ENCODE measurements at places on chromosomes 1 and 21.

DNA sequence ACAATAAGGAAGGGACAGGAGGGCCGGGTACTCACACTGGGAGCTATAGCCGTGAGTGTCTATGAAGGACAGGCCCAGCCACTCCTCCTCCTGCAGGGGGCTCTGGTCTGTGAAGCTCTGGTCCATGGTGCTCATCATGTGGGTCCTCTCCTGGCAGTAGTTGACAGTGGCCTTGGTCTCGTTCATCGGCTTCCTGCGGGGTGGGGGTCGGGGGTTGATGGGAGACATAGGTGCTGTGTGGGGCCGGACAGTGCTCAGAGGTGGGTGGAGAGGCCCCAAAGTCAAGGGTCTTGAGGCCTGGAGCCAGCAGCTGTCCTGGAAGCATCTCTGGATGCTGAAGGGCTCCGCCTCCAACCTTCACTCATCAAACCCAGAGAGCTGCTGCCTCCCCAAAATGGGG lies 260.4 kb downstream of the PTPRU start:
- DNase-seq, result no peak

- no peak for DNase-seq
Measured at GRCh38 chr1:46522184-46522968, 29.1 kb downstream of the KNCN start.

GRCh38 chr1:220873868-220874655 lies 5.2 kb upstream of the HLX start:
- DNase-seq, result no peak

DNA sequence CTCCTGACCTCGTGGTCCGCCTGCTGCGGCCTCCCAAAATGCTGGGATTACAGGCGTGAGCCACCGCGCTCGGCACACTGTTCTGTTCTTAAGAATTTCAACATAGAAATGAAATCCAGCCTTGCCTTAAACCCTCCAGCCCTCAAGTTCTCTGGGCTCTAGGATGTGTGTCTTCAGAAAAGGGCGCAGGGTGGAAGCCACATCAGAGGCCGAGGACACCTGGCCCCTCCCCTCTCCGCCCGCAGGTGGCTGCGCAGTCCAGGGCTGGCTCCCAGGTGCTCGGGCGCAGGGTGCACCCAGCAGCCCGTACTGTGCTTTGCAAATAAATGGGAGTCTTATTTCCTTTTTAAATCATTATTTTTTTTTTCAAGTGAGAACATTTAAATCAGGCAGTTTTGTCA lies 2.0 kb upstream of the C1orf174 start:
- peak; percentile 42 for DNase-seq

GRCh38 chr1:205170532-205171269 lies 40.8 kb downstream of the DSTYK start:
- no peak for DNase-seq

DNA sequence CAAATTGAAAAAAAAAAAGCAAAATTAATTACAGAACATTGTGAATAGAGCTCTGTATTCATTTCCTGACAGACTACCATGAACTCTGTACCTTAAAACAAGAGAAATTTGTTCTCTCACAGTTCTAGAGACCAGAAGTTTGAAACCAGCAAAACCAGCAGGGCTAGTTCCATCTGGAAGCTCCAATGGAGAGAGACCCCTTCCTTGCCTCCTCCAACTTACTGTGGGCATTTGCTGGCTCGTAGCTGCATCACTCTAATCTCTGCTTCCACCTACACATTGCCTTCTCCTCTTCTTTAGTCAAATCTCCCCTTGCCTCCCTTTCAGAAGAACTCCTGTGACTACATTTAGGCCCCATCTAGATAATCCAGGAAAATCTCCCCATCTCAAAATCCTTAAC lies 56.5 kb downstream of the SYDE2 start:
- no peak for DNase-seq

- no peak for DNase-seq
Measured at GRCh38 chr1:228297242-228297641, 89.4 kb downstream of the OBSCN start.

DNA sequence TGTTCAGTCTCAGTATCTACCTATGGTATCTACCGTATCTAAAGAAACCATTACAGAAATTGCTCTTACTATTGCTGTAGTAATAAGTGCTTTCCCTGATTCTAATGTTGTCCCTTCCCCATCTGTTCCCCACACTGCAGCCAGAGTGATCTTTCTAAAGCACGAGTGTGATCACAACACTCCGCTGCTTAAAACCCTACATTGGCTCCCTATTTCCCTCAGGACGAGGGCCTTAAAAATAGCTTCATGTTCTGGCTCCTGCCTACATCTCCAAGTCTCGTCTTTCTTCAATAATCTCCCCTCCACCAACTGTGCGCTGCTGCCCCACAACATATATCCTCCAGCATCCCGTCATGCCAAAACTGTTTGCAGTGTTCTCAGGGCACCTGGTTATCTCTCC lies 150.6 kb downstream of the SDCCAG8 start:
- no peak for DNase-seq

DNA sequence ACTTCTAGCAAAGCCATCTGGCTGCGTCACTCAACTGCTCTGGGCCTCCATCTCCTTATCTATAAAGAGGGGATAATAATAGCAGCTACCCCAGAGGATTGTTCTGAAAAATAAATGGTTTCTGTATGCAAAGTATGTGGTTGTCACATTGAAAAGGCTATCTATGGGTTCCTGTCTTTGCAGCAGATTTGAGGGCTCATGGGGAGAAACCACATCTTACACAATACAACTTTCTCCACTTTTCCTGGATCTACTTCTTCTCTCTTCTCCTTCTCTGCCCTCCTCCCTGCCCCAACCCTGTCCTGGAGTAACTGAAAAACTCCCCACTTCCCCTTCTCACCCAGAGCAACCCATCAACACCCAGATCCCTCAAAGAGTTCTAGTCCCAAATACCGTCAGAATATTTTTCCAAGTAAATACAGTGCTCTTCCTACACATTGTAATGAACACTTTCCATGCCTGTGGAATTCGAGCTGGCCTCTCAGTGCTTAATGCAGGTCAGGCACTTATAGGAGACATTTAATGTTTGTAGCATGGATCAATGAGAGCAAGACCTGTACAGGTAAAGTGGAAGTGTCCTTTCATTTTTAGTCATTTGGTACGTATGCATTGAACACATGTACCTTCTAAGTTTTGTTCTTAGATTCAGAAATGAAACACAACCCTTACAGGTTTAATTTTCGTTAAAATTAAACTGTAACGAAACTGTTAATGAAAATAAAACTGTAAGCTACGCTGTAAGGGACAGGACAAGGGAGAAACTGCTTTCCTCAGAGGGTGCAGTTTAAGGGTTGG lies 131.9 kb downstream of the AK5 start:
- no peak for DNase-seq

GRCh38 chr1:60279798-60280197 lies 206.2 kb upstream of the C1orf87 start:
- no peak for DNase-seq

DNA sequence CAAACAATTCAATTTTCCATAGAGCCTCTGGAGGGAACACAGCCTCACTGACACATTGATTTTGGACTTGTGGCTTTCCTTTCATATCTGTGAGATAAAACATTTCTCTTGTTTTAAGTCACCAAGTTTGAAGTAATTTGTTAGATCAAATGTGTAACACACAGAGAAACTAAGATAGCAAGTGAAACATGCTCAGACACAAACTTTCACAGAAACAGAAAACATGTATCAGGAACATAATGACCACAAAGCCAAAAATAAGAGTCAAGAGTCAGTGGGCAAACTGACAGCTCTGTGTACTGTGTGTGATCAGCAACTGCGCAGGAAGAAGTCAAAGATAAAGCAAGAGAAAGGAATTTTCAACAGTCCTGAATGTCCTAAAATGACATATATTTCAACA lies 1237.5 kb downstream of the AMY1C start:
- no peak for DNase-seq

DNA sequence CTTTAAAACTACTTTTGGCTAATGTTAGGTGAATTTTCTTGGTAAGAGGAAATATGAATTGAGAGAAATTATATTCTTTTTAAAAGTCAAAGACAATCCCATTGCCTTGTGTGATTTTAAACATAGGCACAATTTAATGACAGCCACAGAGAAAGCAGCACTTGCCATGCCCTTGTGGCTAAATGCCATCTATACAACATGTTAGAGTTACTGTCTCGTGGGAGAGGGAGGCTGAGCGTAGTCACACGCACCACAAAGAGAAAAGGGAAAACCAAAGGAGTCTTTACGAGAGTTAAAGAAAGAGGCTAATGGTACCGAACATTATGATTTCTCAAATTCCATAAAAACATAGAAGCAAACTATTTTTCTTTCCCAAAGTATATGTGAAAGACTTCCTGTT lies 537.9 kb downstream of the PTPRC start:
- DNase-seq, result no peak
